ENCODE measurements at places on chromosomes 3 and 15. TPM values are rescaled to one million over a fixed set of nuclear protein-coding genes. Genes with fewer than 3 reads are reported as not detected.

DNA sequence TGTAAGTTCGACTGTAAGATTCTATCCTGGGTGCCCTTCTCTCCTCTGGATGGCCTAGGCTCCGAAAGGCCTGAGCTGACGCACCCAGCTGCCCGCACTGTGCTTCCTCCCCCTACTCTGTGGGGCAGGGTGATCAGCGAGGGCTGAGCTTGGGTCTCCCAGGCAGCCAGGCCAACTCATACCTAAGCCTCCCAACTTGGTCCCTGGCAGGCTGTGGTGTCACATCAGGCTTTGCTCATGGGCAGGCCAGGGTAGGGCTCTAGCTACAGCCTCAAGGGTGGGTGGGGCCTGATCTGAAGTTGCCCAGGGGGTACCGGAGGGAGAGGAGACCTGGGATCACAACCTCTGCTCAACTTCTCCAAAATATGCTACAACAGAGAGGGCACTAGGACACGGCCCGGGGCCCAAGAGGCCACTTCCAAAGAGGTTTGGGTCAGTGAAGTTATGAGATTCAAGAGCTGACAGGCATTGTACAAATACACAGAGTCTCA is 123.1 kb downstream of the ADCY5 start:
- DNase-seq: no peak

- no peak for DNase-seq
Observed at GRCh38 chr15:68399096-68400065, 32.6 kb downstream of the ITGA11 start.

- DNase-seq: peak; percentile 90
Observed at GRCh38 chr15:95557226-95558046, 773.1 kb upstream of the NR2F2 start.

GRCh38 chr3:187777331-187777941 is 32.2 kb upstream of the BCL6 start:
- peak; percentile 75 for DNase-seq

A4GNT gene
- not detected for polyA plus RNA-seq
